Thyroid gland (tissue), 4 donors: ENCODE measurements at places on chromosomes 3 and 15. TPM values are rescaled to one million over a fixed set of nuclear protein-coding genes. Genes with fewer than 3 reads are reported as not detected.
A peak's percentile ranks its signal among the peaks of the same experiment; 100 is the strongest.

GRCh38 chr3:178320456-178321351 lies 215.5 kb upstream of the KCNMB2 start:
- peak; percentile 64 for DNase-seq
- peak overlapping the region; percentile 91 for H3K27ac ChIP-seq
- no peaks in the 10 kb centered on the region for H3K36me3 ChIP-seq
- H3K4me3 ChIP-seq: no peak overlapping the region

DNA sequence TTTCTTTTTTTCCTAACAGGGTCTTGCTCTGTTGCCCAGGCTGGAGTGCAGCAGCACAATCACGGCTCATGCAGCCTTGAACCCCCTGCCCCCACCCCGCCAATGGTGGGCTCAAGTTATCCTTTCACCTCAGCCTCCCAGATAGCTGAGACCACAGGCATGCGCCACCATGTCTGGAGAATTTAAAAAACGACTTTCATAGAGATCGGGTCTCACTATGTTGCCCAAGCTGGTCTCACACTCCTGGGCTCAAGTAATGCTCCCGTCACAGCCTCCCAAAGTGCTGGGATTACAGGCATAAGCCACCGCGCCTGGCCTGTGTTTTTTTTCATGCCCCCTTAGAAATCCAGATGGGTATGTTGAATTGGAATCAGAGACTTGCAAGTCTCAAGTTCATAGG lies 40.3 kb downstream of the ERICH6 start:
- no peaks in the 10 kb centered on the region for H3K4me1 ChIP-seq
- no peak overlapping the region for H3K4me3 ChIP-seq
- no peak overlapping the region for H3K27ac ChIP-seq
- H3K36me3 ChIP-seq: no peaks in the 10 kb centered on the region

GRCh38 chr3:17771177-17772017 lies 29.0 kb upstream of the TBC1D5 start:
- no peaks in the 10 kb centered on the region for H3K27me3 ChIP-seq
- H3K4me3 ChIP-seq: no peak overlapping the region
- no peaks in the 10 kb centered on the region for H3K36me3 ChIP-seq
- H3K4me1 ChIP-seq: no peaks in the 10 kb centered on the region
- no peak overlapping the region for H3K27ac ChIP-seq

DNA sequence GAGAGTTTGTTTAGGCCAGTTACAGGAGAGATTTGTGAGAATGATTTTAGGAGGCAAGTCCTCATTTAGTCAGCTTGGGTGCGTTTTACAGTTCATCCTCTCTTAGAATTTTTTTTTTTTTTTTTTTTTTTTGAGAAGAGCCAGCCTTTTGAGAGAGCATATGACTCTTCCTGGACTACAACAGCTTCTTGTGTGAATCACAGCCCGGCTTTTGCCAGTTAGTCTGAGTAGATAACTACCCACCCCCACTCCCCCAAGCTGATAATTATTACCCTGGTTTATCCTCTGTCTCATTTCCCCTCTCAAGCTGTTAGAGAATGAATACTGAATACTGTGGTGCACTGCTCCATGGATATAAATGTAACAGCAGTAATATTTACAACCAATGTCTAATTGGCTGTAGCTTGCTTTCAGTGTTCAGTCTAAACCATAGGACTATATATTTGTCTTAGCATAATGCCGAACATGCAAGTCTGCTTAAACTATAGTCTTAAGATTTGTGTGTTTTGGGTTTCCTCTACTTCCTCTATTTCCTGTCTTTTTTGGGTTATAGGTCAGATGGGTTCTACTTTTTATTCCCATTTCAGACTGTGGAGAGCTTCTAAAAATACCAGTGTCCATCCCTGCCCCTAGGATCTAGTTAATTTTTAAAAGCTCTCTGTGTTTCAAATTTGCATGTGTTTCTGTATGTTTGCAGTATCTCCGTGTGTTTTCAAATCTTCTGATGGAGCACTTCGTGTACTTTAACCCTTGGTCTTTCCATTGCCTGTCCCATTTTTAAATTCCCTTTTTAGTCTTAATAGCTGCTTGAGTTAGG lies 8.0 kb downstream of the CHD2 start:
- peak; percentile 45 for DNase-seq
- H3K27ac ChIP-seq: peak overlapping the region; percentile 100
- no peak overlapping the region for H3K4me3 ChIP-seq
- H3K4me1 ChIP-seq: peaks cover 81% of the 10 kb centered on the region

DNA sequence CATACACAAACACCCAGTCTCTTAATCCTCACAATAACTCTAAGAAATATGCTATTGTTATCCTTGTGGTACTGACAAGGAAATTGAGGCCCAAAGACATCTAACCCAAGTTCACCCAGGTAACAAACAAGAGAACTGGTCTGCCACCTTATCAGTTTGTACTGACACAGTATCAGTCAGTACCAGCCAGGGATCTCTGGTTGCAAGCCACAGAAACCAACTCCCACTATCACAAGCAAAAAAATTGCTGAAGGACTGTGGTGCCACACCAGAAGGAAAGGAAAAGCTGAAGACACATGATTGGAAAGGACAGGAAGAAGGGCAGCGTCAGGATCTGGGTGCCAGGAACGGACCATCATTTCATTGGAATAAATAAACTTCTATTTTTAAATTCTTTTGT lies 63.8 kb upstream of the GLCE start:
- DNase-seq: no peak
- no peaks in the 10 kb centered on the region for H3K4me1 ChIP-seq
- no peak overlapping the region for H3K4me3 ChIP-seq

DNA sequence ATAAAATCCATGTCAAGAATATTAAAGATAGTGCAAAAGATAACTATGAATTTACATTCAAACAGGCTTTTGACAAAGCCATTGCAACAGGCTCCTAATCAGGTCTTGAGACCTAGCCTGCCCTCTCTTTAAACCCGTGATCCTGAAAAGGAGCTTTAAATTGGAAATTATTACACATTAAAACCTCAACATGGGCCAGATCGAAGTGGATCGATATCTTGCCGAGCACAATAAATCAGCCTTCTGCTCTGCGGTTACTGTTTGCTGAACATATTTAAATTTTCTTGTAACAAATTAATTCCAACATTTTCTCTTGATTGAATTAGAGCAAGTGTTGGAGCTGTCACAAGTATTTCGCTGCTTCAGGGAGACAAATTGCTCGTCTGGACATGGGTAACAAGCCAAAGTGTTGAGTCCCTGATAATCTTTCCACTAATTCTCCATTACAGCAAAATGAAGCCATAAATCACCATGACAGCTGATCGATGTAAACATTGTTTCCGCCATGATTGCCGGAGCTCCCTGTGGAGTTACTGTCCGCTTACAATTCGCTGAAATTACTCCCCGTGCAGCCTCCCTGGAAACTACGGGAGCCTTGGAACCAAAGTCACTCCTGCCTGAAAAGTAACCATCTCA lies 47.6 kb downstream of the SHOX2 start:
- H3K27ac ChIP-seq: no peak overlapping the region
- no peak overlapping the region for H3K4me3 ChIP-seq
- H3K36me3 ChIP-seq: no peaks in the 10 kb centered on the region
- DNase-seq: no peak
- H3K27me3 ChIP-seq: no peaks in the 10 kb centered on the region

The CDHR4 gene
- not detected for total RNA-seq

The SLC9A9 gene
- 19.6 TPM for total RNA-seq

The CCDC12 gene
- total RNA-seq: 52.3 TPM

The STX19 gene
- not detected for total RNA-seq

The MAGEL2 gene
- 0.29 TPM for total RNA-seq
